ENCODE measurements at places on chromosomes 7 and 10.

DNA sequence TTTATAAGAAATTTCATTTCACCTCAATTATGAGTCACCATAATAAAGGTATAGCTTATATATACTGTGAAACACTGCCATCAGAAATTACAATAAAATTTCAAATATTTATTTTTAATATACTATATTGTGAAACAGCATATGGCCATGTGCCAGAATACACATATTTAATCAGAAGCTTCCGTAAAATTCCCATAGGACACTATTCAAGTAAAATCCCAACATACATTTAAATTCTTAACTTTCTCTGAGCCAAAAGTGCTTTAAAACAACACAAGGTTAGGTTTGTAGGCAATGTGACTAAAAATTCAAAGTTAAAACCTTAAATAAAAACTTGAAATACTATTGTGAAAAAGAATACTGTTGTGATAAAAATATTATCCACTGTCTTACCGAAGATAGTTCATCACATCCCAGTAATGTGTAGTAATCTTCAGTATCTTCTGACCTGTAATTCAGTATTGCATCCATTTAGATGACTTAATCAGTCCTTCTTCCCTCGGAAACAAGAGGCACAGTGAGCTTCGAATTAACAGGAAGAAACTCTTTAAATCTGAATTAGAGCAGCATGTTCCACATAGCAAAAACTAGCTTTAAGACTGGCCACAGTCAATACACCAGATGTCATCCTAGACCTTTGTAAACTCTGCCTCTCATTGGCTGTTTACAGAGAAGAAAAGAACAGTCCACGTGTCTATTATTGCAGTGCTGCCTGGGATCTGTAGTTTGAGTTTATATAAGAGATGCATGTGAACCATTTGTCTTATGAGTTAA lies at the start of gene DNAJC12:
TSS of gene DNAJC12 (minus strand) at position 648 of the 774 bp plus-strand sequence. CDS start at position 471, 177 bp downstream.
- peak; percentile 8 for DNase-seq

DNA sequence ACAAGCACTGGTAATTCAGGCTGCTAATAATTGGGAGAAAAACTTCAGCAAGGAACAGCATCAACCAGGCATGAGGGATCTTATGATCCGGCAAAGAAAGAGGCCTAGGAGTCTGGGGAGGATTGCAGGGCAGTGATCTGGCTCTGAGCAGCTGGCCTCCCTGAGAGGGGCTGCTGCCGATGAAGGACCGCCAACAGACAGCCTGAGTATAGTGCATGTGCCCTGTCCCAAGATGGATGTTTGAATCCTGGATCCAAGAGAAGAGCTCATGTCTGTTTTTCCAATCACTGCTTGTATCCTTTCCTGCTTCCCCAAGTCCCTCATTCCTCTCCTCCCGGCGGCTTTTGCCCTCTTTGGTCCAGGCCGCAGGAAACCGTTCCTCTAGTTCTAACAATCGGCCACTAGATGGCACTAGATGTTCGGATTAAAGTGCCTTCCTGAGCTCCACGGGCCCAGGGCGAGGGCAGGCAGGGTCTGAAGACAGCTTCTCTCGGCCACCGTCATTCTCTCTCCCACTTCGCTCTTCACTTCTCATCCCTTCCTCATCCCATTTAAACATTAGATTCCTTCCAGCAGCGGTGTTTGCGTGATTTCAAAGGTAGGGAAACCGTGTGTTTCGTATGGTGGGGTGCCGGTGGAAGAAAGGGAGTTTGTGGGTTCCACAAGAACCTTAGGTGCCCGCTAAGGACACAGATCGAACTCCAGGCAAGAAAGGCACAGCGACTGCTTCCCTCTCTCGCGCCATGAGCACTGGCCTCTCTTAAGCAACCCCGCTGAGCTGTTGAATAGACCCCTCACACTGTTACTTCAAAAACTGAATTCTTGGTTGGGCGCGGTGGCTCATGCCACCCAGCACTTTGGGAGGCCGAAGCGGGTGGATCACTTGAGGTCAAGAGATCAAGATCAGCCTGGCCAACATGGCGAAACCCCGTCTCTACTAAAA lies 82.4 kb downstream of the ADCYAP1R1 start:
- peak; percentile 58 for DNase-seq

- DNase-seq, result no peak
Observed at GRCh38 chr7:33108554-33109004, 625 bp downstream of the RP9 start.

DNA sequence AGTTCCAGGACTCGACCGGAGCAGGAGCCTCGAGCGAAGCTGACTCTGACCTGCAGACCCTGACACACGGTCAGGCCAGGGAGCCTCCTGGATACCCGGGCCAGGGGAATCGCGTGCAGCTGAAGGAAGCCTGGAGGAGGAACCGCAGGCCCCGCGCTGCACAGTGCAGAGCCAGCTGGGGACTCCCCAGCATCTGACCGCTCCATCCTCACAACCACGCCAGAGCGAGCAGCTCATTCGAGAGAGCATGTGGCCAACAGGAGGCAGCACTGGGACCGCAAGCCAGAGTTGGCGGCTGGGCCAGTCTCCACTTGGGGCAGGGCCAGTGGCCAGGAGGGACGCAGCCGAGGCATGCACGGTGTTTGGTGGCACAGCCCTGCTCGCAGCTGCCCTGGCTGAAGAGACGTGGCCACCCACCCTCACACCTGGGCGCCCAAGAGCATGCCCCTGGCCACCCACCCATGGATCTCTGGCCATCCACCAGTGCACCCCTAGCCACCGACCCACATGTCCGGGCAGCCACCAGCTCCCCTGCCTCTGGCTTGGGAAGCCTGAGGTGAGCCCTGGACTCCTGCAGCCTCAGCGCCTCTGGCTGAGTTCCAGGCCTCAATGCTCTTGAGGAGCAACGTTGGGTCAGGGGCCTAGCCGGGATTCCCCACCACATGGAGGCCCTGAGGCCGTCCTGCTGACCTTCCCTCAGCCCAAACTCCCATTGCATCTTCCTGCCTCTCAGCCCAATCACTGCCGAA lies 213.9 kb downstream of the ELFN1 start:
- DNase-seq, result no peak

- no peak for DNase-seq
Observed at GRCh38 chr7:127769696-127770400, 117.9 kb downstream of the SND1 start.

DNA sequence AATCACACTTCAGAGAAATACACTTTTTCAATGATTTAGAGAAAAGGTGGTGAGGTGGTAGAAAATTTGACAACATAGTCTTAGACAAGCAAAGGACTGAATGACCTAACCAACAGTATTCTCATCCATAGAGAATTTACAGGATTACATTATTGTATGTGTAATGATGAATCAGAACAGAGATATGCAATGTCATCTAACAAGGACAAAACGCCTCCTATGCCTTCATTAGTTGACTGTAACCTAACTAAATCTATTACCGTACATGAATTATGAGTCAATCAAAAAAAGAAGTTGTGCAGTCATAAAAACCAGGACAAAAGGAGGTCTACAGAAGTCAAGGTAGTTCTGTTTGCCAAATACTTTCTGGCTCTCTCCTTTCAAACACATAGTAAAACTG lies 66.5 kb downstream of the RAB11FIP2 start:
- no peak for DNase-seq

DNA sequence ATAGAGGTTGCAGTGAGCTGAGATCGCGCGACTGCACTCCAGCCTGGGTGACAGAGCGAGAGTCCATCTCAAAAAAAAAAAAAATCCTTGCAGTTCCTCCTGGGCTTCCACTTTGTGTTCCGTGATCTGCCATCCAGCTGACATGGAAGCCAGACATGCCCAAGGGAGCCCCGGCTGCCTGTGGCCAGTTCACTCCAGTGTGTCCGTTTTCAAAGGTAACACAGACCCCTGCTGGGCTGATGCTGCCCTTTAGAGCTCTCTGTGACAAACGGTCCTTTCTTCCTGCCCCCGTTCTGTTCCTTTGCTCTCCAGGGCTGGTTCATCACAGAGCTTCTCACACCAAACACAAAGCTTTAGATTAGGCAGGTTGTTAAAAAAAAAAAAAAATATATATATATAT lies 130.8 kb downstream of the CUL2 start:
- DNase-seq, result no peak

DNA sequence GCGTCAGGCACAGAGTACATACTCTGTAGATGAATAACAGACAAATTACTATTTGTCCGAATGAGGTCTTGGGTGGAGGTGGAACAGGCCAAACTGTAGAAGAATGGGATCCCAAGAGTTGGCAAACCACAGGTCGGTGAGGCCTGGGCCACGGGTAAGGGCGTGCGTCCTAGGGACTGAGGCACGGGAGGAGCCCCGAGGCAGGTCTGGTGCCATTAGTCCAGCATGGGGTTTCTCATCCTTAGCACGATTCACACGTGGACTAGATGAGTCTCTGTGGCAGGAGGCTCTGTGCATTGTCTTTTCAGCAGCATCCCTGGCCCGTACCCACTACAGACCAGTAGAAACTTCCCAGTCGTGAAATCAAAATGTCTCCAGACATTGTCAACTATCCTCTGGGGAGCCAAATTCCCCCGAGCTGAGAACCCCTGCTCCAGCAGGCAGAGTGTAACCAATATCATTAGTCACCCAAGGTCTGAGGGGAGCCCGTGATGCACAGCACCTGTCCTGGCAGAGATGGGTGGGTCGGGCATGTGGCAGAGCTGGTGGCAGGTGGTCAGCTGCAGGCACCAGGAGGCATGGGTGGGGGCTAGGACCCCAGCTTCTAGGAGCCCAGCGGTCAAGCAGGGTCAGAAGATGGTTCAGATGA lies 61.3 kb downstream of the COL13A1 start:
- no peak for DNase-seq

DNA sequence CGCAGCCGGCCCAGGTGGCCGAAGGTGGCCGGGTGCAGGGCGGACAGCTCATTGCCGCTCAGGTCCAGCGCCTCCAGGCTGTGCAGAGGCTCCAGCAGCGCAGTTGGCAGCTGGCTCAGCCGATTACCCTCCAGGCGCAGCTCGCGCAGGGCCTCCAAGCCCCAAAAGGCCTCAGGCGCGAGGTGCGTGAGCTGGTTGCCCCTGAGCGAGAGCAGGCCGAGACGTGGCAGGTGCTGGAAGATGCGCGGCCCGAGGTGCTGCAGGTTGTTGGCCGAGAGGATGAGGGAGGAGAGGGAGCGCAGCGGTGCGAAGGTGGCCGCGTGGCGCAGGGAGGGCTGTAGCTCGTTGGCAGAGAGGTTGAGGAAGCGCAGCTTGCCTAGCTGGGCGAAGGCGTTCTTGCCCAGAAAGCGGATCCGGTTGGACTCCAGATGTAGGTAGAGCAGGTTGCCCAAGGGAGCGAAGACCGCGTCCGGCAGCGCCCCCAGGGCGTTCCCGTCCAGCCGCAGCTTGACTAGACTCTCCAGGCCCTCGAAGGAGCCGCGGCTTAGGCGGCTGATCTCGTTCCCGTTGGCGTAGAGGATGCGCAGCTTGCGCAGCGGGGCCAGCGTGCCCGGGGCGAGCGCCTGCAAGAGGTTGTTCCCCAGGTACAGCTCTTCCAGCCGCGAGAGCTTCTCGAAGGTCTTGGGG lies 923 bp downstream of the TRIL start:
- no peak for DNase-seq

DNA sequence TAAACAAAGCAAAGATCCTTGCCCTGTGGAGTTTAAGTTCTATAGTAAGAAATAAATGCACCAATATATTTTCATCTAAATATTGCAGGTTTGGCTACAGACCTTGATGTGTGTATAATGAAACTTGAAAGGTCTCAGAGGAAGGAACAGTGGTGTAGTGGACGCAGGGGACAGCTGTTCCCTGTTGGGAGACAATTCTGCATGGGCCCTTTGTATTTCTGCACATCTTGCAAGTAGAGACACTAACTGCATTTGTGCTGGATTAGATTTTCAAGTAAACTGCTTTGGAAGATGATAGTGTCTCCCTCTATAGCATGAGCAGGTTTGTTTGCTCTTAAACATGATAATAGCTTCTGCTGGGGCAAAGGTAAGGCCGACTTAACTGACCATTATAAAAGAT lies 57.5 kb upstream of the FAM133B start:
- no peak for DNase-seq

Measured in NCI-H187 treated with DMSO at 0.1 percent for 48 hours (cell line).